ENCODE measurements at places on chromosomes 6 and 20.

GRCh38 chr6:36662380-36662779 is 16.1 kb upstream of the CDKN1A start:
- no peak for DNase-seq

- no peak for DNase-seq
Measured at GRCh38 chr6:13667655-13668054, 44.0 kb downstream of the RANBP9 start.

DNA sequence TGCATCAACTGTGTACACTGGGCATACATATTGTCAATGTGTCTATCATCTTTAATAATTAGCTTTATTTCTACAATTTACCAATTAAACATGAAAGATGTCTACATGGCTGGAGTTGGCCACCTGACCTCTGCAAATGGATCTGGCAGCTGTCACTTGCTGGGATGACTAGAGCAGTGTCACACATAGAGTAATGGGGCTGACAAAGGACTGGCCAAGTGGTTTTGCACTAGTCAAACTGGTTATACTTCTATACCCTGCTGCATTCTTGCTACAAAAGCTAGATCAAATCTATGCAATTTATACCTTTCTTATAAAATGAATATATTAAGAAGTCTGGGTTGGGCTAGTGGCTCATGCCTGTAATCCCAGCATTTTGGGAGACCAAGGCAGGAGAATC is 99.3 kb downstream of the SESN1 start:
- DNase-seq: no peak

DNA sequence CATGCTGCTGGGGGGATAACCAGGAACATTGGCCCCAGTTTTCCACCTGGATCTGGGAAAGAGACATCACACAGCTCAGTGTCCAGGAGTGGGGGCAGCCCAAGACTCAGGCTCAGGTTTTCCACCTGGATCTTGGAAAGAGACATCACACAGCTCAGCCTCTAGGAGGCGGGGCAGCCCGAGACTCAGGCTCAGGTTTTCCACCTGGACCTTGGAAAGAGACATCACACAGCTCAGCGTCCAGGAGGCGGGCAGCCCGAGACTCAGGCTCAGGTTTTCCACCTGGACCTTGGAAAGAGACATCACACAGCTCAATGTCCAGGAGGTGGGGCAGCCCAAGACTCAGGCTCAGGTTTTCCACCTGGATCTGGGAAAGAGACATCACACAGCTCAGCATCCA is 361.6 kb downstream of the THBS2 start:
- no peak for DNase-seq

DNA sequence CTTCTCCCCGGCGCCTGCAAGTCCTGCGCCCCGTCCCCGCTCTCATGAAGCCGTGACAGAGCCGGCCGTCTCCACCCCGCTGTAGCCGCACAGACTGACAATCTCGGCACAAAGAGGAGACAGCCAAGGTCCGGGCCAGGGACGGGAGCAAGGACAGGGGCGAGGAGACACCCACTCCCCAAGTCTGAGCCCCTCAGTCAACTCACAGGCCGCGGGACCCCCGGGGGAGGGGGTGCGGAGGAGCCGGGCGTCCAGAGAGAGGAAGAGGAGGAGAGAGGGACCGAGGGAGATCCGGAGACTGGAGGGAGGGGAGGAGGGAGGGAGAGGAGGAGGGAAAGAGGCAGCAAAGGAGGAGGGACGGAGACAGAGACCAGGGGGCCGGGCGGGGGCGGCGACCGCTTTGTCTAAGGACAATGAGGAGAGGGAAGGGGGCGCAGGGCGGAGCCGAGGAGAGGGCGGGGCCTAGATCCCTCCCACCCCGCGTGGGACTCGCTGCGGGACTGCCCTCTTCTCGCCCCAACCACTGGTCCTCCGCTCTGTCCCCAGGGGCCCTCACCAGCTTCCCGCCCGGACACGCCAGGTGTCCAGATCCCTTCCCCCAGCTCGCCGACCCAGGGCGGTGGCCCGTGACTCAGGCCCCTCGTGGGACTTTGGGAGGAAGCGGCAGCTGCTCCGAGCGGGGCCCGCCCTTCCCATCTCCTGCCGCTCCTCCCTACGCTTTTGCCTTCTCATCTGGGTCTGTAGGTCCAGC is 638 bp upstream of the PPP1R18 start:
- peak; percentile 88 for DNase-seq

GRCh38 chr6:84093441-84094435 is 60.2 kb downstream of the MRAP2 start:
- DNase-seq: no peak

DNA sequence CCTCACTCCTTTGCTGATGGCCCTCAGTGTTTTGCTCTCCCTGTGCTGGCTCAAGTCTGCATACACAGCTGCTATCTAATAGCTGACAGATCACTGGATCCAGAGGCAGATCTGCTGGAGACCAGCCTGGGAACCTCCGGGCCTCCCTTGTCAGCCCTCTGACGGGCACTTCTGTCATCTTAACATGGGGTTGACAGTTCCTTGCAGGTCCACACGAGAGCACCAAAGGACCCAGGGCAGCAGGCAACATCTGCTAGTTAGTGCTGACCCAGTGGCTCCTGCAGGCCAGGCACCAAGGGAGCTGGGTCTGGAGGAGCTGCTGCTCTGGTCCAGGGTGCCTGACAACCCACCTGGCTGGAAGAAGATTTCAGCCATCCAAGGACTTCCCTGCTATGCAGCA is 208.1 kb downstream of the UST start:
- DNase-seq: no peak

- DNase-seq: no peak
Measured at GRCh38 chr20:52372169-52372568, 180.6 kb upstream of the ZFP64 start.

- no peak for DNase-seq
Measured at GRCh38 chr20:32544893-32545840, 40.0 kb downstream of the NOL4L start.

GRCh38 chr6:19205076-19205475 is 632.1 kb upstream of the ID4 start:
- no peak for DNase-seq

DNA sequence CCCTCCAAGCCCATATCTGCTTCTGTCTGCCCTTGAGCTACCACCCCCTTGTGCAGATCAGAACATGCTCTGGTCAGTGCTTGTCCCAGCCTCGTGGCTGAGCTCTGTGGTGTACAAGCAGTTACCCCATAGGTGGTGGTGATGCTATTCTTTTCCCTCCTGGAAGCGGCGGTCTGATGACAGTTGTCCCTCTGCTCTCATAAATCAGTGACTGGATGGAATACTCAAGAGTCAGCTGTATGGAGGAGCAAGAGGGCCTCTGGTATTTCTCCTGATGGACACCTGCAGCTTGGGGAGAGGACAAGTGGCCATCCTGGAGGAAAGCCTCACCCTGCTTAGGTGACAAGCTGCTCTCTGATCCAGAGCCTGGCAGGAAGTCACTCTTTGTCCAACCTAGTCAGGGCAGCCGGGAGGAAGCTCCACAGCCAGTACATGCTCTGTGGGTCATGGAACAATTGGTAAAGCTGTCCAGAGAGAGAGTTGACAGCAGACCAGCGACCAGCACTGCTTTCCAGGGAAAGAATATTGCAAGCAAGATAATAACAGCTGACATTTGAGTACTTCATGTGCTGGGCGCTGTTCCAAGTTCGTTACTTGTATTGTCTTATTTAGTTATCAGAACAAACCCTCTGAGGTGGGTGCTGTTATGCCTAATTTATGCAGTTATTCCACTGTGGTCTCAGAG is 47.1 kb downstream of the SCAND1 start:
- DNase-seq: no peak

DNA sequence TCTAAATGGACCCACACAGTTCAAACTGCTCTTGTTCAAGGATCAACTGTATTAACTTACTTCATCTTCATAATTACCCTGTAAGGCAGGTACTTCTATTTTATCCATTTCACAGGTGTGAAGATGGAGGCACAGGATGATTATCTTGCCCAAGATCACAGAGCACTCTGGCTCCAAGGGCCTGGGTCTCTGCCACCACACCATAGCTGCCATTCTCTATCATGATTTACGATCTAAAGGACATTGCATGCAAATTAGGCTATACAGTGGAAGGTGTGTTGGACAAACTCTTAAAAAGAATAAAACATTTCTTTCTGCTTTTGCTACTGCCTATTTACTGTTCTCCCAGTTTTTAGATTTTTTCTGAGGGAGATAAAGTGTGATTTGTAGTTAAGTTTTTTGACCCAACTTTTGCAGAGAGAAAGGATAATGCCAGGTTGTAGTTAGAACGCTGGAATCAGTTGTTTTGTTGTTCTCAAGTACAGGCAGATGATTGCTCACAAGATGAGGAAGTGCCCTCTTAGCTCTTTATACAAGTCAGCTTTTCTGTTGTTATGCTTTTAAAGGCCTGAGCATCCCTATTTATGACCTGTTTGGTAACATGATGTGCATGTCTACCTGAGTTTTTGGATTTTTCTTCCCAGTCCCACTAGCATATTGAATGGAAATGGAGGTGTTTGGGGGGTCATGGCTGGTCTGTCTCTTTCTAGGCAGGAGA is 247.9 kb downstream of the ZFAND3 start:
- DNase-seq: no peak

DNA sequence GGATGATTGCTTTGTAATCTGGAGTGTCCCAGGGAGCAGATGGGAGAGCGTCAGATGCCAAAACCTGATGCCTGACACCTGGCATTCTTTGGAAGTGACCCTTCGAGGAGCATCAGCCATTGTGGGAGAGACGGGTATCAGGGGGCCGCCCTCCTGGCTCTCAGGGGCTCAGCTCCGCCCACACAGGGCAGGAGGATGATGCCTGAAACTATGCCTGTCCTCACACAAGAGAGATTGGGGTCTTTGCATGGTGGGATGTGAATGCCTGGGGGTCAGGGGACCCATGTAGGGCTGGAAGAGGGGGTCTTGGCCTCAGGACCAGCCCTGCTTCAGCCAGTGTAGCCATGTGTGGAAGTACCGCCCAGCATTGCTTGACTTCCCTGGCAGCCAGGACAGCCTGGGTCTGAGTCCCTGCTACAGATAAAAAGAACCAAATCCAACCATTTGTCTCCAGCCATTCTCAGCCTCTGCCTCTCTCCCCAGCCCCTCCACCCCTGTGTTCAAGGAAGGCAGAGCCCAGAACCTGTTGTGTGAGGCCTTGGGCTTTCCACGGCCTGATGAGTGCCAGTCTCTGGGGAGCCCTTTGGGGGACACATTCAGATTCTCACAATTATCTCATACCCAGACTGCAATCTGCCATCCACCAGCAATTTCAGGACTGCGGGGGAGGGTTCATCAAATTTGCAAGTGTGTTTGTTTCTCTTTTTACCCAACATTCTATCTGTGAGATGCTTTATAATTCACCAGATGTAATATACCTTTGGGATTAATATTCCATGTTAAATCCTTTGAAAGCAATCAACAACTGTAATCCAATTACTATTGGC is 371.2 kb downstream of the PREX1 start:
- DNase-seq: no peak

DNA sequence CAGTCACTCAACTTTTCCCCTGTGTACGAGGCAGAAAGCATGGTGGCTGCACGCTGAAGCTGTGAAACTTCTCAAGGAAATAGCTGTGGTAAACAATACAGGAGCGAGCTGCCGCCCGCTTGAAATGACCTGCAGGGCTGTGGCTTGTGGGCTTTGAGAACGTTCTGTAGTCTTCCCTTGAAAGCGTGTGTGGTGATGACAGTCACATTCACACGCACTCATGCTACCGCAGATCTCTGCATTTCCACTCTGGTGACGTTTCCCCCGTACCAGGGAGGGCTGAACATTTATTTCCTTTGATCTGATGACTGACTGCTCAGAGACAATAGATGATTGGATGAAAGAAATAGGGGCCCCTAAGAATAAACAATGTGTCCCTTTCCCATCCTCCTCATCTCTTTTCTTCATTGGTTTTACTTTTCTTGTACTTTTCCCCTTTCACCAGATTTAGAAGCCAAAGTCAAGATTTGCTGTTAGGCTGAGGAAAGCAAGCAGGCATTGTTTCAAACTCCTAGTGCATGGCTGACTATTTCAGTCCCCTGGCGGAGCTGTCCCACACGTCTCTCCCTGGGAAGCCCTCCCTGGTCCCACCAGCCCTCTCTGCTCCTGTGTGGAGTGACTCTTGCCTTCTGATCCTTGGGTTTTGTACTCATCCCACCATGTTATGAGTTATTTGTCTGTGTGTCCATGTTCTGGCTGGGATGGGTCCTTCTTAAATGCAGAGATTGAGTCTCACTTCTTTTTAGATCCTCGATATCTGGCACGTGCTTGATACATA is 3.9 kb downstream of the SYTL3 start:
- peak; percentile 96 for DNase-seq

DNA sequence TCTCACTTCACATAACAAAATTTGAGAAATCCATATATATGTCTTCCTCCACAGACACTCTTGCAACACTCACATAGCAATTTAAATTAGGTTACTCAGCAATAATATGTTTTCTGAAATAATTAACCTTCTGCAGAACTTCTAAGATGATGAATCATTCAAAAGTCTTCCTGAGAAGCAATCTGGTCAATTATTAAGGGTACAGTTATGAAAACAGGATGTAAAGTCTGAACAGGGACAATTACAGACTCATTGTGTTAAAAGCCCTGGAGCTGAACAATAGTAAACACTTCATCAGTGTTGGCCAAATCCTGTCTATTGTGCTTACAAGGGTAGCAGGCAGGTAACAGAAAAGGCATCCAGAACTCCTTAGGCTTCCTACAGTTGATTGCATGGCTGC is 75.4 kb downstream of the FILIP1 start:
- no peak for DNase-seq

GRCh38 chr6:155079985-155080452 is 84.9 kb downstream of the TIAM2 start:
- no peak for DNase-seq

- DNase-seq: no peak
Measured at GRCh38 chr20:48349656-48350055, 478.1 kb downstream of the PREX1 start.

DNA sequence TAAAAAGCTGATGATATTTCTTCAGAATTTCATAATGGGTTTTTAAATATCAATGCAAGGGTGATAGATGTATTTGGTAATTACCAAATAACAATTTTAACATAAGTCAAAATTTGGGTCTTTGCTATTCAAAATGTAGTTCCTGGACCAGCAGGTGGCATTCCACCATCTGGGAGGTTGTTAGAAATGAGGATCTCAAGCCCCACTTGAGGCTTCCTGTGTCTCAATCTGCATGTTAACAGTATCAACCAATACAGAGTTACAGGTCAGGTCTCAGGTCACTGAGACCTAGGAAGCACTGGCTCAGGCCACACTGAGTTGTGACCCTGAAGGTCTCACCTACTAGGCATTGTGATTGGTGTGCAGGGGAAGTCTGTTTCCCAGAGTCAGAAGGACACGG is 57.2 kb upstream of the MTRF1L start:
- DNase-seq: no peak

GRCh38 chr20:46364670-46365486 is 41.5 kb downstream of the ELMO2 start:
- no peak for DNase-seq

- peak; percentile 47 for DNase-seq
Measured at GRCh38 chr6:2353412-2354137, 108.2 kb upstream of the GMDS start.

Measured in CD4-positive, alpha-beta T cell treated with Interleukin-4 for 1 hour (primary cell).